Mesendoderm (in vitro differentiated cells): ENCODE measurements at places on chromosomes 1 and 21.
A peak's percentile ranks its signal among the peaks of the same experiment; 100 is the strongest.

GRCh38 chr1:10909697-10910680, 102.5 kb upstream of the TARDBP start:
- peak; percentile 74 for DNase-seq

DNA sequence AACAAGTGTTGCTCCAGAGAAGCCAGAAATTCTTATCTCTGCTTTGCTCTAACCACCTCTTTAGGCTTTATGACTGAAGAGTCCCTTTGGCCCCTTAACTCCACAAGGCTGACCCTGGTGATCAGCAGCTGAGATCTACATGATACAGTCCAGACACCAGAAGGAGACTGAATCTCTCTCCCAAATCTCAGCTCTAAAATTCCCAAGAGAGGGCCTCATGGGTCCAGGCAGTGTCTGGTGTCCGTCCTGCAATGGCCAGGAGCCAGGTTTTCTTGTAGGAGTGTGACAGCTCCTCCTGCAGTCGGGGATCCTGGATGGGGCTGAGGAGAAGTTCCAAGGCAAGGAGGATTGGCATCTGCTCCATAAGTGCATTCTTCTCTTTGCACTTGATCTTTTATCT, 35.3 kb downstream of the L1TD1 start:
- DNase-seq: no peak

- DNase-seq: no peak
These were observed 237.9 kb downstream of the FOXD2 start for GRCh38 chr1:47675721-47676120.

- DNase-seq: peak; percentile 97
These were observed 28.2 kb downstream of the TCEANC2 start for GRCh38 chr1:54081306-54082270.

GRCh38 chr1:11943619-11944018, 9.1 kb downstream of the PLOD1 start:
- no peak for DNase-seq

DNA sequence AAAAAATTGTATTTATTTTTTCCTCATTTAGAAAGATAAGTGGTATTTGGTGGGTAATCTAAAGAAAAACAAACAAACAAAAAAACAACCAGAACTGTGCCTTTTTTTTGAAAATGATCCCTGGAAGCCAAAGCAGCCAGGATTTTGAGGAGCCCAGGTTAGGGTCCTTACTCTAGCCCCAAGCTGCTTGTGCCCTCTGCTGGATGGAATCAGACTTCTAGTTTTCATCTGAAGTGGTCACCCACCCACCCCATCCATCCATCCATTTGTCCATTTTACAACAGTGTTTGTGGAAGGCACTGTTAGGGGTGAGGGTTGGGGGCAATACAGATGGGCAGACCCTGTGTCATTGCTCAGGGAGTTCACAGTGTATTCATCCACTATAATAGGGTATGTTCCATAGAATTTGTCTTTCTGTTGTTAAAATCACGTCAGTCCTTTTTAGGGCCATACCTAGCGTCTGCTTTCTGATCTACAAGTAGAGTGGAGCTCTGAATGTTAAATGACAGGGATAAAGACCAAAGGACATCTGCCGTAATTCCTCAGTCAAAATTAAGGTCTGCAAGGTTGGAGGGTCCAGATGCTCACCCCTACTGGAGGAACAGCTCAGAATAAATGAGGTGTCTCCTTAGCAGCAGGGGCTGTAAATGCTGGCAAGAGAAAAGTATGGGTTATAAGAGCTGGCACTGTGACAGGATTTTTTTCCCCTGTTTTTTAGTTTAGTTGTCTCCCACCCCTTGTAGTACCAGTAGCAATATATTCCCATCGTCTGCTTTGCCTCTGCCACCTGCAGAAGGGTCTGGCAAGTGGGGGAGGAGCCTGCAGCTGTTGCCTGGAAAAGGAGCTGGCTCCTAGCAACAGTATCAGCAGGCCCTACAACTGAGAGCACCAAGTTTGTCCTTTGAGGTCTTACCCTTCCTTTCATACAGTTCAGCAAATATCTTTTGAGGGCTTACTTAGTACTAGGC, 3.2 kb downstream of the LRRC42 start:
- DNase-seq: peak; percentile 75

GRCh38 chr1:170402476-170403311, 129.3 kb upstream of the GORAB start:
- DNase-seq: no peak

DNA sequence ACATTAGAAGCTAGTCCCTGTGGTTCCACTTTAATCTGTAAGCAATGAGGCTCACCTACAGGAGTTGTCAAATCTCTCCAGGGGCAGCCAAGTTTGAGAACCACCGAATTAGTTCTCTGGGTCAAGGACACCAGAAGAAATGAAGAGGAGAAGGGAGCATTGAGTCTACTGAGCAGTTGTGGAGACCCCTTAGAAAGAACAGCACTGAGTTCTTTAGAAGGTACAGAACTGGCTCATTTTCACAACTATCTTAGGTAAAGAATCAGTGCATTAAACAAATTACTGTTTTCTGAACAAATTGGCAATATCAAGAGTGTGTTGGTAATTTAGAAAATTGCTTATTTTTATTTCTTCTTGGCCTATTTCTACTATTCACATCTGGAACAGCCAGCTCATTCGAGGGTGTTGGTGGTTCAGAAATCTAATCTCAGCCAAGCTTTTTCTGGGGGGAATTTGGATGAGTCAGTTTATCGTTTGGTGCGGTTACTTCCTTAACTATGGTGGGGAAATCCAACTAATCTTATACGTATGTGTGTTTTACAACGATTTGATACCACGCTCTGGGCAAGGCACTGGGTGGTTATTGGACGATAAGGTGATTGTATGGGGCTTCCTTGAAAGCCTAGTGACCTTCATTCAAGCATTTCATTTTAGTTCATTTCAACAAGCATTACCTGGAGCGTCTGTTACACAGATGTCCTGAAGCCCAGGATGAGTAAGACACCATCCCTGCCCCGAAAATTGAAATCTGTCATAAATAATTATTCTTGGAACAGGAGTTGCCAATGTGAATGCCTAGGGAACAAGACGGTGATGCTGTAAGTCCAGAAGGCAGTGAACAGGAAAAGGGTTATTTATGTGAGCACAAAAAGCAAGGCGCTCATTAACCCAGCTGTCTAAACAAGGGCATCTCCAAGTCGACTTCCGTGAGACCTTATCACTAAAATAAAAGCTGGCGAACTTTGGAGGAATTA, 52.0 kb upstream of the TMPRSS2 start:
- no peak for DNase-seq

DNA sequence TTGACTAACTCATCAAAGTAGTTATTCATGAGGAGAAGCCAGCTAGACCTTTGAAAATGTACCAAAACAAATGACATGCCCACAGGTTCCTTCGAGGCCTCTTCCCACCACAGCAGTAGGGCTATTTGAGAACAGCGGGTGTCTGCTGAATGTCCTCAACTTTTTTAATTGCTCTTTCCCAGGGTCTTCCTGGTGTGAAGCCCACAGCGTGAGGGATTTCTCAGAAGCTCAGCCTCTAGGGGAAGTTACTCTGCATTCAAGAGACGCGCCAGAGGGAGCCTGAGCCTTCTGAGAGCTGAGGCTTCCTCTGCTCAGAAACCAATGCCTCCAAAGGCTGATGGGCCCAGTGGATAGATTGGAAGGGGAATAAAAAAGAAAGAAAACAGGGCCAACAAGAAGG, 153.6 kb downstream of the OLFM3 start:
- DNase-seq: peak; percentile 88

DNA sequence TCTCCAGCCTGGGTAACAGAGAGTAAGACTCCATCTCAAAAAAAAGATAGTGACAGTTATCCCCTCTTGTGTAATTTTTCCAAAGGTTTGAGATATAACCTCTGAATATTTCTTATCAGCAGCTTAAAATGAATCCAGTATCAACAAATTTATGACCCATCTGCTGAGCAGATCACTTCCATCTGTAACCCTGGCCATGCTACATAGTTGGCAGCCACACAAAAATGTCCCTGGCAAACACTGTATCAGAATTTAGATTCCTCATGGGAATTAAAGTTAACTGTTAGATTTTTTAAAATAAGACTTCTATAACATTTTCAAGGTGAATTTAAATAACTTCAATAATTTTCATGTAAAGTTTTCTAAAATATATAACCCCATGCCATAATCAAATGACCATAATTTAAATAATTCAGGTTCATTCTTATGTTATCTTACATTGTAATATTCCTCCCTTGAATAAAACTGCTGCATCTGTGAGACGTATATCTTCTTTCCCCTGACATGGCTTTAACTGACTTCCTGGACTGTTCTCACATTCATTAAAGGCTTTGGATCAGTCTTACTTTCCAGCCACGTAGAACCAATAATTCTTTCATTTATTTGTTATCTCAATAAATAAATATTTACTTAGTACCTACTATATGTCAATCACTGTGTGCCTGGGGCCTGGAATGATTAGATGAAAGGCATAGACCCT, 5.3 kb upstream of the PRPF38B start:
- DNase-seq: no peak

GRCh38 chr1:20185834-20186782, at the start of the genes PLA2G2C and UBXN10:
Gene PLA2G2C (minus strand): TSS chr1:20186518. CDS start chr1:20177363, 9,155 bp downstream.
Gene UBXN10 (plus strand): TSS chr1:20186096. CDS start chr1:20190562, 4,466 bp downstream.
- peak; percentile 89 for DNase-seq

DNA sequence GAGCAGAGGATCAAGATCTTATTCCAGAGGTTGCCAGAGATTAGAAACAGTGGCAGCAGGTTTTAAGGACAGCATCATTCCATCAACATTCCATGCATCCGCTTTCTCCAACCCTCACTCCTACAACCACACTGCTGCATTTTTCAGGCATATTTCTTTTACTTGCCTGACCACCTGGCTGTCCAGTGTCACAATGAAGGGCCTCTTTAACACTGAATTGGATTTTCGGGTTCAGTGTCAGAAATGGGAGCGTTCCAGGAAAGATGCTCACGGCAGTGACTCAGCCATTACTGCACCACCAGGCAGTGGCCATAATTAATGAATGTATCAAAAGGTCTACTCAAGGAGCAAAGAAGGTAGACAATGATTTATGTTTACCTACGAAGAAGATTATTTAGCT, 200.4 kb upstream of the ESRRG start:
- DNase-seq: no peak

- DNase-seq: peak; percentile 40
These were observed 4.7 kb downstream of the FOXO6 start for GRCh38 chr1:41365772-41366454.

DNA sequence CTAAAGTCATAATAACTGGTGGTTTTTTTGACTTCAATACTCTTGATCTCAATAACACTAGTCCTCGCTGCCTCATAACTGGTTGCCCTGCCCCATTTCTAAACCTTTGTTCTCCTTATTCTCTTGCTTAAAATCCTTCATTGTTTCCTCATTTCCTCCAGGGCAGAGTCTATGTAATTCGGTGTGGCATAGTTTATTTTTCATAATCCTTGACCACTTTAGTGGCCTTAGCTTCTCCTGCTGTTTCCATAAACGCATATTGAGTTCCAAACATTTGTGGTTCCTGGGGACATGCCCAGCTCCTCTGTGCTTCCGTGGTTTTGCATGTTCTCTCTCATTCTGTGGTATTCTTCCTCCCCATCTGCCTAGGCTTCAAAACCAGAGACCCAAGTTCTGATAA, 19.0 kb upstream of the TLCD4 start:
- DNase-seq: no peak

- no peak for DNase-seq
These were observed 104.1 kb downstream of the DAB1 start for GRCh38 chr1:57319791-57320190.

DNA sequence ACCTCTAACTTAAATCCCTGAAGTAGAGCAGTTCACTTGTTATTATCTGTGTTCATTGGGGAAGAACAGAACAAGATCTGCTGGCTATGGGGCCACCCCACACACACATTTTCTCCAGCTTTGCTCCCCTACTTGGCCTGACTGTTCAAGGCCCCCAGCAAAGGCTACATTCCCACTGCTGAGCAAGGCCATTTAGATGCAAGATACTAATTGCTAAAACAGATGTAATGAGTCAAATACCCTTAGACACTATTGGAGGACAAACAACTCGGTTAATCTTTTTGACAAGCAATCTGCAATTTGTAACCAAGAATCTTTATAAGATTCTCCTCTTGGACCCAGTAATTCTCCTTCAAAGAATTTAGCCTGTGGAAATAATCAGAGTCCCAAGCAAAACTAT, 67.7 kb downstream of the NAV1 start:
- no peak for DNase-seq

GRCh38 chr1:25562101-25562927, 18.9 kb downstream of the LDLRAP1 start:
- DNase-seq: no peak

- no peak for DNase-seq
These were observed 168.3 kb upstream of the SGIP1 start for GRCh38 chr1:66365635-66366034.

DNA sequence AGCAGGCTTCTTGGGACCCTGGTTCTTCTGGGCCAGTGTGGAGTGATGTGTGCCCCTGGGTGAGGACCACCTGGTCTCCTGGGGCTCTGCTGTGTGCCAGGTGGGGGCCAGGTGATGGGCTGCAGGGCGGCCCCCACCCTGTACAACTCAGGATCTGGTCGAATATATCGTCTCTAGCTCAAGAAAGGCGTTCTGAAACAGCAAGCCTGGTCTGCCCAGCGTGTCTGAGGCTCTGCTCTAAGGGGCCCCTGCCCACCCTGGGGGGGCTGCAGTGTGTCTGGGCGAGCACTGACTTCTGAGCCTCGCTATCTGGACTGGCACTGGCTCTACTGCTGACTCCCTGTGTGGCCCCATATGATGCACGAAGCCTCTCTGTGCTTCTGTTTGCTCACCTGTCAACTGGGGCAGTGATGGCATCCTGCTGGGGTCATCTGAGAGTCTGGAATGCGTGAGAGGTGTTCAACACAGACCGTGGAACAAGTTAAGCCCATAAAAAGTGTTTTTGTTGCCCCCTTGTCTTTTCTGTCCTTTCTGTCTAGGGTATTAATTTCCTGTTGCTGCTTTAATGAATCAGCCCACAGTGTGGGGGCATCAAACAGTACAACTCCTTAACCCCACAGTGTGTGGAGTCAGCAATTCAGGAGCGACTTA, 56.0 kb upstream of the TRAPPC10 start:
- DNase-seq: no peak

GRCh38 chr1:152995842-152996241, 5.7 kb upstream of the SPRR3 start:
- no peak for DNase-seq

DNA sequence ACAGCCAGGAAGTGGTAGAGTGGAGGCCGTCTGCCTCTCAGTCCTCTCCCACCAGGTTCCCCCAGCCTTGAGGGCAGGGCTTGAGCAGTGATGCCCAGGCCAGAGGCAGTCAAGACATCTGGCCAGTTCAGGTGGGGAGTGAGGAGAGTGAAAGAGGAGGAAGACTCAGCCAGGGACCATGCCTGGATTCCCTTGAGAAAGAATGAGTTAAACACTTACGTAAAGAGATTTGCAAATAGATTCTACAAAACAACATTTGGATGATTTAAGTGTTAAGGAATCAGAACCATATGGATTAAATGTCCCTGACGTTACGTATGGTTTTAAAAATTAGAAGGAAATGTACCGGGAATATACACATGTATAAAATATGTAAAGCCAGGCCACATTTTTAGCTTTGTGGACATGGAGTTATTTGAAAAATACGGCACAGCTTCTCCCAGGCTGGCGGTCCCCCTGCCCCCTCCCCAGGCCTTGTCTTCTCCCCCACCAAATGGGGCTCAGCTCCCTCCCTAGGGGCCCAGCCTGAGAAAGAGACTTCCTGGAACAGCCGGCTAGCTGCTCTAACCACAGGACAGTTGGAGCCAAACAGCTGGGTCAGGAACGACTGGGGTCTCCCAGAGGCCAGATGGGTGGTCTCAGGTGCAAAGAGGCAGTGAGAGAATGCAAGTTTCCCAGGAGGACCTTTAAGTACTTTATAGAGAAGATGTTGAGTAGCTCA, 188.3 kb upstream of the EDN2 start:
- no peak for DNase-seq

GRCh38 chr1:94982398-94982797, 55.5 kb upstream of the CNN3 start:
- no peak for DNase-seq
